ENCODE measurements at places on chromosomes 2 and 18.
A peak's percentile ranks its signal among the peaks of the same experiment; 100 is the strongest.

- no peak for DNase-seq
These were observed 235.7 kb upstream of the SIX2 start for GRCh38 chr2:45244928-45245327.

GRCh38 chr2:10385933-10386773, 62.0 kb downstream of the ODC1 start:
- peak; percentile 80 for DNase-seq

DNA sequence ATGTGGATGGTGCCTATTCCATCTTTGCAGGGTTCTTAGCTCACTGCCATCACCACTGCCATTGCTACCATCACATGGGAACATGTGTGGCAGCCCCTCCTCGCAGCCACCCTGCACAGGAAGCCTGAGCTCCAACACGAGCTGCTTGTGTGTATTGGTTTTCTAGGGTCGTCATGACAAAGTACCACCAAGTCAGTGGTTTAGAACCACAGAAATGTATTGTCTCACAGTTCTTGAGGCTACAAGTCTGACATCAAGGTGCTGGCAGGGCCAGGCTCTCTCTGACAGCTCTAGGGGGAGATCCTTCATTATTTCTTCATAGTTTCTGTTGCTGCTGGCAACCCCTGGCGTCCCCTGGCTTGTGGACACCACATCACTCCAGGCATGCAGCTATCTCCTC, 10.3 kb upstream of the IL1R2 start:
- no peak for DNase-seq

- peak; percentile 7 for DNase-seq
These were observed 33.4 kb upstream of the SEMA4C start for GRCh38 chr2:96903318-96903717.

DNA sequence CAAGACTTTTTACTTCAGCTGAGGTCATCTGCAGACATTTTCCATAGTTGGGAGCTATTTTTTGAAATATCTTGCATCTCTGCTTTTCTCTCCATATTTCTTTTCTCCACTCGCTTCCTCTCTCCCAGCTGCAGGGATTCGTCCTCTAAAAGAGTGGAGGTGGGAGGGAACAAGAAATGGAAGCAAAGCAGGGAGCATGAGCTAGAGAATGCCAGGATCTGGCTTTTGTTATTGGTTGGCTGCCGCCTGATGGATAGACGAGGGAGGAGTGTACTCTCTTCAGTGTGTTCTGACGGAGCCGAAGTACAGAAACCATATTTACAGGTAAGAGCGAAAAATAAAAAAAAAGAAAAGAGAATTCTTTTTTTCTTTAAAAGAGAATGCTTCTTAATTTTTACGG, at the start of gene CSRNP3:
TSS of gene CSRNP3 (plus strand) at position 282 of the 400 bp plus-strand sequence. CDS start 125,368 bp downstream, outside the sequence.
- DNase-seq = peak; percentile 77

GRCh38 chr2:9655441-9656269, 24.9 kb upstream of the YWHAQ start:
- DNase-seq = peak; percentile 95

DNA sequence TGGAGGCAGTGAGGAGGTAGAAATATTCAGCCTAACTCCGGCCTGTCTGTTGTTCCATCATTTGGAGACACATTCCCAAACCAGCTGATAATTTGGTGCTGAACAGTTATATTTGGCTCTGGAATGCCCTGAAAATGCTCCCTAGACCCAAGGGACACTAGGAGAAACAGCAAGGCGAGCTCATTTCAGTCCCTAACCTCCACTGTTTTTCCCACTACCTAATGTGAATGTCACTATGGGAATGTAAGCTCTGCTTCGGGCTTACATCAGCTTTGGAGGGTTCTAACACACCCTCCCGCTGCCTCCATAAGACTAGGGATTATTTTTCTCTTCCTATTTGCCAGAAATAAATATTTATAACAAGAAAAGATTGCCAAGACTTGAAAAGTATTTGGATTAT, 103.5 kb downstream of the ANTXR1 start:
- DNase-seq = peak; percentile 35

GRCh38 chr18:79823120-79823519, 25.4 kb downstream of the KCNG2 start:
- DNase-seq = no peak
